ENCODE measurements at places on chromosomes 16 and 17.

DNA sequence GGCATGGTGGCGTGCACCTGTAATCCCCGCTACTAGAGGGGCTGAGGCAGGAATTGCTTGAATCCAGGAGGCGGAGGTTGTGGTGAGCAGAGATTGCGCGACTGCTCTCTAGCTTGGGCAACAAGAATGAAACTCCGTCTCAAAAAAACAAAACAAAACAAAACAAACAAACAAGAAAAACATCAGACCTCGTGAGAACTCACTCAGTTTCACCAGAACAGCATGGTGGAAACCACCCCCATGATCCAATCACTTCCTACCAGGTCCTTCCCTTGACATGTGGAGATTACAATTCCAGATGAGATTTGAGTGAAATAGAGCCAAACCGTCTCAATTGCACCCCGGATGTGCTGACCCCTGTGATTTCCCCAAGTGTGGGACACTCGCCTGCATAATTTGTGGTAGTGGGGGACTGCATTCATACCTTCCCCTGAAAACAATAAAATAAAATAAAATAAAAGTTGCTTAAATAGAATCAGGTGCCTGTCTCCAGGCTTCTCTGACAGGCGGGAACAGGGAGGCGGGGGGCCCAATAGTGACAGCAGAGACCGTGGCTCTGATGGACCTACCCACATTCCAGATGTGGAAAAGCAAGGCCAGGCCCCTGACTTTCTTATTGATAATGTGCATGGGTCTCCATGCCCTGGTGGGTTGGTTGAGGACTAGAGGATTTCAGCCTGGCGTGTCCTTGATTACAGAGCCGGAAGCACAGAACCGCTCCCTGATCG lies 13.1 kb downstream of the ZSCAN10 start:
- DNase-seq, result no peak

GRCh38 chr17:65514082-65514481 lies 47.4 kb downstream of the AXIN2 start:
- no peak for DNase-seq

DNA sequence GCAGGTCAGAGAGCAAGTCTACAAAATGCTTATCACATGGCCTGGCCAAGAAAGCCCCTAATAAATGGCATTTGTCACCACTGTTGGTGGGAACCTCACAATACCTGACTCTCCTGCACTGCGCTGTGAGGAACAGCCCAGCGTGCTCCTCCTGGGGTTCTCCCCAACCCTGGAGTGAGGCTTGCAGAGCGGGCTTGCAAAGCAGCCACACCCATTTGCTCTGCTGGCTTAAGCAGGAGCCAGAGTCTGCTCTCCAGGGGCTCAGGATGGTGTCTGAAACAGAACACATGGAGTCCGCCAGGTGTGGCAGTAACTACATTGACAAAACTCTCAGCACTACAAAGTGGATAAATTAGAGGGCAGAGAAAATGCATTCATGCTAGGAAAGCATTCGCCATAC lies 331.0 kb upstream of the CCL2 start:
- DNase-seq, result no peak

- no peak for DNase-seq
Observed at GRCh38 chr17:49819138-49819537, 28.7 kb downstream of the TAC4 start.

- no peak for DNase-seq
Observed at GRCh38 chr17:72264682-72265405, 144.0 kb downstream of the SOX9 start.

GRCh38 chr17:40038882-40039513 lies 15.2 kb downstream of the MED24 start:
- peak; percentile 97 for DNase-seq

DNA sequence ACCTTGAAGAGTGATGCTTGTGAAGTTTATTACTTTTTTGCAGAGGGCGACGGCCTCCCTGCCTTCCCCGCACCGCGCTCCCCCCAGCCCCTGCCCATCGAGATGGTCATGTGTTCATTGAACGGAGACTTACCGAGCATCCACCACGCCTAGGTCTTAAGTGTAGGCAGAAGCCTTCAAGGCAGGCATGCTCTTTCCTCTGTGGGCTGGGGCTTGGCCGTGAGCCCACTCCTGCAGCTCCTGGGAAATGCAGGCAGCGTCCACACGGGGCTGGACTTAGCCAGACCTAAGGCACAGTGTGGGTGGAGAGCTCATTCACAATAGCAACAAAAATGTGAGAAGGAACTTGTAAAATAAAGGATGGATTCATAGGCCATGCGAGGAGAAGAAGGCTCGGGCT lies 19.2 kb downstream of the RNF213 start:
- DNase-seq, result no peak

DNA sequence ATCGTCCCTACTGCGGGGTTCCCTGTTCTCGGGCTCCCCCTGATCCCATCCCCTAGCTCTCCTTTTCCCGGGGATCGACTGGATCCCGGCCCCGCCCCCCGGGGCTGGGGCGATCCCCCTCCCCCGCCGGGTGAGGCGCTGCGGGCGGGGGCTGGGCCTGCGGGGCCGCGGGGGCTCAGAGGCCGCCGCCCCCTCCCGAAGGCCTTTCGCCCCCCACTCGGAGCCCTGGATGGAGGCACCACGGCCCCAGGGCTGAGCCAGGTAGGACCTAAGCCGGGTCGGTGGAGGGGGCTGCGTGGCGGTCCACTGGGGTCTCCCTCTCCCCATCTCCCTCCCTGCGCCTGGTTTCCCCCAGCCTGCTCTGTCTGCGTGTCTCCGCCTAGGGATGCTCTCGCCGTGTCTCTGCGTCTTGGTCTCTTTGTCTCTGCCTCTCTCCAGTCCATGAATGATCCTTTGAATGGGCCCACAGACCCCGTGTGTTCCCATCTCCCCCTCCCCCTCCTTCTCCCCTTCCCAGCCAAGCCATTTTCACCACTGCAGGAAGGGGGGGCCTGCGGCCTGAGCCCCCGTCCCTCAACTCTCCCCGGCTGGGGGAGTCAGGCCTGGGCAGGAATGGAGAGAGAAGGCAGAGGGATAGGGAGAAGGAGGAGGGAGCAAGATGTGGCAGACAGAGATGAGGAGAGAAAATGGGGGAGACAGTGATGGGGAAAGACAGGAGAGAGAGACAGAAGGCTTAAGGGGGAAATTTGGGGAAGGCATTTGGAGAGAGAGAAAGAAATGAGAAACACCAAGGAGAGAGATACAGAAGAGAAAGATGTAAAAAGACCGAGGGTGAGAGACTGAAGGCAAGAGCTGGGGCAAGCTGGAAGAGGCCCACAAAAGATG lies 1.7 kb upstream of the TMEM256 start:
- DNase-seq, result no peak

- no peak for DNase-seq
Observed at GRCh38 chr16:52398491-52398960, 148.4 kb downstream of the TOX3 start.

- peak; percentile 18 for DNase-seq
Observed at GRCh38 chr17:78873519-78874340, 29.3 kb downstream of the CEP295NL start.

GRCh38 chr17:44438636-44439035 lies 49.2 kb upstream of the ITGA2B start:
- DNase-seq, result no peak

- no peak for DNase-seq
Observed at GRCh38 chr17:35545150-35545549, 7.7 kb upstream of the SLFN12L start.

DNA sequence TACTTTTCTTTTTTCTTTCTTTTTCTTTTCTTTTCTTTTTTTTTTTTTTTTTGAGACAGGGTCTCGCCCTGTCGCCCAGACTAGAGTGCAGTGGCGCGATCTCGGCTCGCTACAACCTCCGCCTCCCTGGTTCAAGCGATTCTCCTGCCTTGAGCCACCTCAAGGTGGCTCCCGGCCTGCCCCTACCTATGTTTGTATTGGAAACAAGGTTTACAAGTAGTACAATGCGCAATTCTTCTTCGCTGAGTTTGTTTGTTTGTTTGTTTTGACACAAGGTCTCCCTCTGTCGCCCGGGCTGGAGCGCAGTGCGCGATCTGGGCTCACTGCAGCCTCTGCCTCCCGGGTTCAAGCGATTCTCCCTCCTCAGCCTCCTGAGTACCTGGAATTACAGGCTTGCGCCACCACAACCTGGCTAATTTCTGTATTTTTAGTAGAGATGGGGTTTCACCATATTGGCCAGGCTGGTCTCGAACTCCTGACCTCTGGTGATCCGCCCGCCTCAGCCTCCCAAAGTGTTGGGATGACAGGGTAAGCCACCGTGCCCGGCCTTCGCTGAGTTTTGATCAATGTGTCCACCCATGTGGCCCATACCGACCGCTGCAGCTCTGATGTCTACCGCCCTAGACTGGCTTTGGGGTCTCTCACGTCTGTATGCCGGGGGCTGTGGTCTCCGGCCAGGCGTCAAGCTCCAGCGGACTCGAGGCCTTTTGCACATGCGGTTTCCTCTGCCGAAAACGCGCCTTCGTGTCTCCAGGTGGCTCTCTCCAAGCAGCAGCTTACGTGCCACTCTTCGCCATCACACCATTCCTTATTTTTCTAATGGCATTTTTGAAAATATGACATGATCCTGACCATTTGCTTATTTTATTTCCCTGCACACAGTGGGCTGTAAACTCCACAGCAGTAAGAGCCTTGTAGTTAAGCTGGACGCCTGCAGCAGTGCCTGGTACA lies 1.1 kb upstream of the YBX2 start:
- DNase-seq, result peak; percentile 32

- no peak for DNase-seq
Observed at GRCh38 chr17:39765766-39766165, 28.0 kb downstream of the GRB7 start.

- no peak for DNase-seq
Observed at GRCh38 chr17:41534899-41535546, 6.9 kb upstream of the KRT19 start.

Measured in DMS79 (cell line).